ENCODE measurements at places on chromosomes 11 and 22.
A peak's percentile ranks its signal among the peaks of the same experiment; 100 is the strongest.

- no peak for DNase-seq
These were observed 568 bp downstream of the ALG8 start for GRCh38 chr11:78138694-78139421.

DNA sequence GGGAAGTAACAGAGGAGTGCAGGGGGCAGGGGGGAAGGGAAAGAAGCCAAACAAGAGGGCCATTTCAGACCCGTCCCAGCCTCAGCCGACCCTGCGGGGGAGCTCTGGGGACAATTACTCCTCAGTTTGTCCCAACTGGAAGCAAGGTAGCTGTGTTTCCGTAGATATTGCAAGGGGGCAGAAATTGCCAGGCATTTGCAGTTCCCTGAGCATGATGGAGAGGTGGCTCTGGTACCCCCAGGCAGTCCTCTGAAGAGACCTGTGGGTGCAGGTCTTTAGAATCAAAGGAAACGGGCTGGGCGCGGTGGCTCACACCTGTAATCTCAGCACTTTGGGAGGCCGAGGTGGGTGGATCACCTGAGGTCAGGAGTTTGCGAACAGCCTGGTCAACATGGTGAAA lies 13.8 kb upstream of the JAM3 start:
- DNase-seq: no peak

GRCh38 chr22:22818861-22819855 lies 68.5 kb upstream of the IGLL5 start:
- no peak for DNase-seq

GRCh38 chr11:77320351-77320750 lies 18.9 kb upstream of the GDPD4 start:
- DNase-seq: no peak

GRCh38 chr11:2930704-2931419 lies 1.6 kb upstream of the PHLDA2 start:
- peak; percentile 76 for DNase-seq

GRCh38 chr11:2585566-2586086 lies 114.2 kb downstream of the KCNQ1OT1 start:
- DNase-seq: peak; percentile 26

DNA sequence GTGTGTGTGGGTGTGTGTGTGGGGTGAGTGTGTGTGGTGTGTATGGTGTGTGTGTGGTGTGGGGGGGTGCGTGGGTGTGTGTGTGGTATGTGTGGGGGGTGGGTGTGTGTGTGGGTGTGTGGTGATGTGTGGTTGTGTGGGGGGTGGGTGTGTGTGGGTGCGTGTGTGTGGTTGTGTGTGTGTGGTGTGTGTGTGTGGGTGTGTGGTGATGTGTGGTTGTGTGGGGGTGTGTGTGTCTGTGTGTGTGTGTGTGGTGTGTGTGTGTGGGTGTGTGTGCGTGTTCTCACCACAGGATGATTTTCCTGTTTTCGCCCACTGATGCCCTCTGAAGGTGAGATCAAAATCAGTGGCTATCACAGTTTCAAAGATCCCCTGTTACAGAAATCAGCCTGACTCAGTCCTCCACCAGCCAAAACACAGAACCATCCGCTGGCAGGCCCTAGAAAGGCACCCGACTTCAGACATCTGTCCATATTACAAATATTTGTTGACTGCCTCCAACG lies 24.7 kb downstream of the CPT1A start:
- DNase-seq: no peak

DNA sequence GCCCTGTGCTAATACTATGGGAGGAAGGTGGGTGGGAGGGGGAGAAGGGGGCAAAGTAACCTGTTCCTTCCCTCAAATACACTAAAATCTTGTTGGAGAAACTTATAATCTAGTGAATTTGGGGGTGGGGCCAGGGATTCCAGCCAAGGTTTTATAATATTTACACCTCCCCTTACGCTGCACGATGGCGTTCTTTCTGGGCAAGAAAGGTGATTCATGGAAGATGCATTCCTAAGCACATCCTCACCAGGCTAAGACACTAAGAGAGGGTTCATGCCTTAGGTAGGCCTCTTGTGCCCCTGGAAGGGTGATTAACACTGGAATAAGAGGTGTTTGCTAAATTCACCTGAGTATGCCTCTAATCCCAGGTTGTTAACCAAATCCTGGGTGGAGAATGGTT lies 82.6 kb downstream of the BARX2 start:
- no peak for DNase-seq

DNA sequence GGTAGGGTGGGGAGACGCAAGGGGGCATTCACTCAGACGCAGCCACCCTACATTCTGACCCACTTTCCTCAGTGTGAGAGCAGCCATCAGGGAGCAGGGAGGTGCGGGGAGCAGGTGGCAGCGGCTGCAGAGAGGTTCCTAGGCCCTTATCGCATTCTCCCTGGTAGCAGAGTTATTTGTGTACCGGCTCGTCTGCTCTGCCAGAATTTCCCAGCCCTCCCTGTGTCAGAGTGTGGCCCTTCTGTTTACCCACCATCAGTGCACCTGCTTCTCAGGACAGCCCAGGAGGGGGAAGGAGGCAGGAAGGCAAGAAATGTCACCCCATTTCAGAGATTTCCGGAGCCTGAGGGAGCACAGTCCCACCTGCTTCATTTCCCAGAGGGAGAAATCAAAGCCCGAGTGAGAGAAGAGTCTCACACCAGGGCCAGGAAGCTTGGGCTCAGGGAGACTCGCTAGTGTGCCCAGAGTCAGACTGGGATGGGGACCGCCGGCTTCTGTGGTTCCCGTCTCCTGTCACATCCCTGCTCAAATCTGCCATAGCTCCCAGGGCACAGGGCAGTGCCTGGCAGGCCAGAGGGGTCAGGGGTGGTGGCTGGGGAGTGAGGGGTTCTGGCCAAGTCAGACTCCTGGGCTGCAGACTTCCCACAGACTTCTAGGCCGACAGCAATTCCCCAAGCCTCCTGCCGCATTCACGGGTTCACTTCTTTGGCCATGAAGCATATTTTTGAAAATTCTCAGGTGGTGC lies 49.7 kb downstream of the ARRB1 start:
- peak; percentile 56 for DNase-seq

- DNase-seq: no peak
These were observed 82.6 kb downstream of the LDLRAD3 start for GRCh38 chr11:36026315-36026968.

DNA sequence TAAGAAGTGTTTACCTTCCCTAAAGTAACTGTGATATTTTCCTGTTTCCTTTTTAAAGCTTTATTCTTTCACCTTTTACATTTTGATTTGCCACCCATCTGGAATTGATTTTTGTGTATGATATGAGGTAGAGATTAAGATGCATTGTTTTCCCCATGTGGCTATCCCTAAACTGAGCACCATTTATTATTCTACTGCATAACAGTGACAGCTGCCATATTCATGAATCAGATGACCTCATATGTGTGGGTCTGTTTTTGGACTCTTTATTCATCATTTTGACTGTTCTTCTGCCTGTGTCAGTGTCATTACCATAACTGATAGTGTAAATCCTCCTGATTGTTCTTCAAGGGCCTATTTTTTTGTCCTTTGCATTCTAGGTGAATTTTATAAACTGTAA lies 50.8 kb downstream of the HIPK3 start:
- DNase-seq: no peak

DNA sequence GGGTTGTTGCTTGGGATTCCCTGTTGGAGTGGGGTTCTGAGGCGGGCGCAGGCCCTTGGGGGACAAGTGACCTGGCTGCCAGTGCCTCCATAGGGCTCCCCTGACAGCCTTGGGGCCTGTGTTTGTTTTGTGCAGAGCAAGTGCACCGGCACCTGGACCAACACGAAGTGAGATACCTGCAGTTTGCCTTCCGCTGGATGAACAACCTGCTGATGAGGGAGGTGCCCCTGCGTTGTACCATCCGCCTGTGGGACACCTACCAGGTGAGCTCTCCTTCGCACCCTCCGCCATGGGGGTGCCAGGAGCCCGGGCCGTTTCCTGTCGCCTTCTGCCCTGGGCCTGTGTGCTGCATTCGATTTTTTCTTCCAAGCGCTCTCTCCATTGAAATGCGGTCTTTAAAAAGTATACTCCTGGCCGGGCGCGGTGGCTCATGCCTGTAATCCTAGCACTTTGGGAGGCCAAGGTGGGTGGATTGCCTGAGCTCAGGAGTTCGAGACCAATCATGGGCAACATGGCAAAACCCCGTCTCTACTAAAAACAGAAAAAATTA lies 274.6 kb downstream of the TBC1D22A start:
- peak; percentile 29 for DNase-seq

GRCh38 chr11:75429902-75430713 lies 2.9 kb downstream of the KLHL35 start:
- DNase-seq: peak; percentile 85

- no peak for DNase-seq
These were observed 29.0 kb downstream of the SGSM1 start for GRCh38 chr22:24834845-24835570.

DNA sequence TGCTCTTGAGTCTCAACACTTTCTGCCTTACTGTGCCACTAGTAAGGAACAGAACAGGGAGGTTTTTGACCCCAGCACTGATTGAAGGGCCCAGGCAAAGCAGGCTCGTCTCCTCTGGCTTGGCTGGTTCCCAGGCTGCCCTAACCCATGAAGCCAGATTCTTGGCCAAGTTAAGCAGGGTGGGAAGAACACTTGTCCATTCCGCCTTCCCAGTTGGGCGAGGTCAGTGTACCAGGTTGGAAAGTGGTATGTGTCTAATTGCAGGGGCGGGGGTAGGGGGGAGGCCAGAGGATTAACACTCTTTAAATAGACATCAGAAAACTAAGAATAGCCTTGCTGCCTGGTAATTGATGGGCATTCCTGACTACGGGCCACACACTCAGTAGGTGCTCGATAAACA lies 14.4 kb downstream of the TIMP3 start:
- DNase-seq: peak; percentile 74

- no peak for DNase-seq
These were observed 5.9 kb upstream of the HEPACAM start for GRCh38 chr11:124941703-124942102.

- no peak for DNase-seq
These were observed 14.6 kb downstream of the ELFN2 start for GRCh38 chr22:37412495-37413250.

DNA sequence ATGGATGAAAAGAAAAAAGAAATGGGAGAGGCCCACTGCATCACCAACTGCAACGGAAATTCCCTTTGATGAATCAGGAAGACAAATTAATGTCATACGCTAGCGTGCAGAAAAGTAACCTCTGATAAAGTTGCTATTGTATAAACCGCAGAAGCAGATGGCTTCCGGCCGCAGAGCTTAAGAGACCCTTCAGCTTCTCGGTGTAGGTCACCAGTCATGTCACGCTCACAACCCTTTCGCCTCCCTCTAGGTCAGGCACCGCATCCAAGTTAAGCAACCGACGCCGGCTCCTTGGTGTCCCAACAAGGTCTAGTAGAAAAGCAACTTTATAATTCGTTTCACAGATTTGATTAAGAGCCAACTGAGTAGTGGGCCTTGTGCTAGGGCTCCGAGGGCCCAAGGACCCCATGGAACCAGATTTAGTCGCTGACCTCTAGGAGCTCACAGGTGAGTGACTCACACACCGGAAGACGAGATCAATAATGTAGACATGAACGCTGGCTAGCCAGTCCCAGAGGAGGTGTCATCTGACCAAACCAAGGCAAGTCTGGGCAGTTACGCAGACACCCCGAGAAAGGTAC lies 1.2 kb upstream of the ZFP91 start:
- peak; percentile 70 for DNase-seq

- DNase-seq: peak; percentile 23
These were observed 5.6 kb downstream of the RIC8A start for GRCh38 chr11:213111-213510.

DNA sequence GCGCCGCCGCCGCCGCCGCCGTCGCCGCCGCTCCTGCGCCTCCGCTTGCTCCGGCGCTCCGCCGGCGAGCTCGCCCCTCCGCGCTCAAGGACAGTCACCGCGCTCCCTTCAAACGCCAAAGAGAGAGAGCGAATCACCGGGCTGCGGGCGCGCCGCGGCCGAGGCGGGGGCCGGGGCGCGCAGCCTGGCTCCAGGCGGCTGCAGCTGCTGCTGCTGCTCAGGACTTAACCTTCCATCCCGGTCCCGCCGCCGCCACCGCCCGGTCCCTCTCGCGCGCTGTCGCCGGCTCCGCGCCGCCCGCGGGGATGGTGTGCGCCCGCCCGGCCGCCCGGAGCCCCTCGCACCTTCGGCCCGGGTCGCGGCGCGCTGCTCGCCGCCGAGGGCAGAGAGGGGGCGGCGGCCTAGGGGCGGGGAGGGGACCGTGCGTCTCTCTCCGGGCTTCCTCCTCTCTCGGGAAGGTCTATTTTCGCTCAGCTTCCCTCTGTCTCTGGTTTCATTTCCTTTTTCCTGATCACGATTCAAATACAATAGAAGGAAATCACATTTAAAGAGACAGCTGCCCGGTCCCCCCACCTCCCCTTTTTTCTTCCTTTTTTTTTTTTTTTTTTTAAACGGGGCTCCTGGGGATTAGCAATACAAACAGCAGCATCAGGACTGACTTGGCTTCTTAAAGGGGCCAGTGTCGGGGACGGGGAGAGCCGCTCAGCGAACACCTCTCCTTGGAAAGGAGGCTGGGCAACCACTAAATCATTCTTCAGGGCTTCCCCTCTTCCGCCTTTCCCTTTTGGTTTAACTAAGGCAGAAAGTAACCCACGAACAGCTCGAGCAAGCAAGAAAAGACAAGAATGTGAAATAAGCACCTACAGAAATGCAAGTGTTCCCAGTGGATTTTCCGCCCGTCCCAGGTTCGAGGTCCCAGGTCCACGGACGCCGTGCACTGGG lies 22.1 kb downstream of the LMO2 start:
- DNase-seq: peak; percentile 69

DNA sequence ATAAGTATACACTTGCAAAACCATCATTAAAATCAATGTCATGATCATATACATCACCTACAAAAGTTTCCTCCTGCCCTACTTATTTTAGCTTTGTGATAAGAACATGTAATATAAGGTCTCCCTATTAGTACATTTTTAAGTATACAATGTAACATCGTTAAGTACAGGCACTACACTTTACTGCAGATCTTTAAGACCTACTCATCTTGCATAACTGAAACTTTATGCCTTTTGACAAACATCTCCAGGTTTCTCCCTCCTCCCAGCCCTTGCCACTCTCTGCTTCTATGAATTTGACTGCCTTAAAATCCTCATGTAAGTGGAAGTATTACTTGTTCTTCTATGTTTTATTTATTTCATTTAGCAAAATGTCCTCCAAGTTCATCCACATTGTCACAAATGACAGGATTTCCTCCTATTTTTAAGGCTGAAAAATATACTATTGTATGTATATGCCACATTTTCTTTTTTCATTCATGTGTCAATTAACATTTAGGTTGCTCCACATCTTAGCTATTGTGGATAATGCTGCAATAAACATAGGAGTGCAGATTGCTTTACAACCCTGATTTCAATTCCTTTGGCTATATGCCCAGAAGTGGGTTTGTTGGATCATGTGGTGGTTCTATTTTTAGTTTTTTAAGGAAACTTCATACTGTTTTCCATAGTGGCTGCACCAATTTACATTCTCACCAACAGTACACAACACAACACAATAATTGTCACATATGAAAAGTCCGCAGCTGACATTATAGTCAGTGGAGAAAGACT lies 471.1 kb upstream of the ANO3 start:
- no peak for DNase-seq

GRCh38 chr11:9756878-9757277 lies 93.0 kb downstream of the SWAP70 start:
- DNase-seq: no peak

- no peak for DNase-seq
These were observed 30.7 kb upstream of the MUC5AC start for GRCh38 chr11:1126935-1127663.
